ENCODE measurements at places on chromosomes 5 and 9. TPM values are rescaled to one million over a fixed set of nuclear protein-coding genes. Genes with fewer than 3 reads are reported as not detected.

TARS1 gene
- 172 TPM for total RNA-seq

DNA sequence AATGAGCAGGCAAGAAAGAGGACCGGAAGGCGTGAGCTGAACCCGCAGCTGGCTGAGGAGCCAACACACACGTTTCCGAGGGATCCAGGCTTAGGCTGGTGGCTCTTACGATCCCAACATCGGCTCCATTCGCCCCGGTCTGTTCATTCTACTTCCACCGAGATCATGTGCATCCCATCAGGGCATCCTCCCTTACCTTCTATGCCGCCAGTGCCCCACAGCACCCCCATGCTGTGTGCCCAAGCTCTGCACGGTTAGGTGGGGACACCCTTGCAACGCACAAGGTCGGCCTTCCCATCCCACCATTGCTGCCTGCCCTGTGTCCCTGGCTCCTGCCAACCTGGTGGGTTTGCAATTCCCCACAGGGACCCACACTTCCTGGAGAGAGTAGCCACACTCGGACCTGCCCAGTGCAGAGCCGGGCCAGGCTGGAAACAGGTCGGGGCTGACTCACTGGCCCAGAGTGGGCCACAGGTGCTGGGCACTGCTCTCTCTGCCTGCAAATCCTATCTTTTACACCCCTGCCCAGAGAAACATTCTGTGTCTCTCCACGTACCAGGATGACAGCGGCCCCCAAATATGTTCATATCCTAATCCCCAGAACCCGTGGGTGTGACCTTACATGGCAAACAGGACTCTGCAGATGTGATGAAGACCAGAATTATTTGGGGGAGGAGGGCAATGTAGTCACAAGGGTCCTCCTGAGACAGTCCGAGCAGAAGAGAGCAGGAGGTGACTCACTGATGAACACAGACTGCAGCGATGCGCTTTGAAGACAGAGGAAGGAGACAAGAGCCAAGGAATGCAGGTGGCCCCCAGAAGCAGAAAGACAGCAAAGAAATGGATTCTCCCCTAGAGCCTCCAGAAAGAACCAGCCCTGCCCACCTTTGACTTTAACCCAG is 182.2 kb downstream of the AUH start:
- DNase-seq = peak; percentile 61

DNA sequence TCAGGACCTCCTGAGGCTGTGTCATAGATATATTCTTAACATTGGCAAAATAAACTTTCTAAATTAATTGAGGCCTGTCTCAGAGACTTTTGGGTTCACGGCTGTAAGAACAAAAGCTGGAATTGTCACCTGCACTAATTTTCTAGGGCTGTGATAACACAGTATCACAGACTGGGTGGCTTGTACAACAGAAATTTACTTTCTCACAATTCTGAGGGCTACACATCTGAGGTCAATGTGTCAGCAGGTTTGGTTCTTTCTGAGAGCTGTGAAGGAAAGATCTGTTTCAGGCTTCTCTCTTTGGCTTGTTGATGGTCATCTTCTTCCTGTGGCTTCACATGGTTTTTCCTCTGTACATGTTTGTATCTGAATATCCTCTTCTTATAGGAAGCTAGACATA is 29.2 kb upstream of the NFIL3 start:
- no peak for DNase-seq

GRCh38 chr9:77988630-77989029 is 43.0 kb downstream of the GNAQ start:
- DNase-seq = no peak

DNA sequence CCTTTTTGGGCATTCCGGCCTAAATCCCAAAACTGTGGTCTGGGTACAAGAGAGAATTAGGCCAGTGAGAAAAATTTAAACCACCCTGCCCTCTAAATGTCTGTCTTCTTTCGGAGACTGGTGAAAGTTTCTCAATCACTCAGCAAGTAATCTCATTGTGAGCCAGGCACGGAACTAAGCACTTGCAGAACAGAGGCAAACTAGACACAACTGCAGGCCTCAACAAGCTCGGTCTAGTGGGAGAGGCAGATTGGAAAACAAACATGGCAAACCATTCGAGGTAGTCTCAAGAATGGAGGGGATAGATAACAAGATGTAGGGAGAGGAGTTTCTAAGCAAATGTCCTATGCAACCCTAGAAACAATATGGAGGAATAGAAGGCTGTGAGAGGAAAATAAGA is 8.9 kb upstream of the C5orf58 start:
- no peak for DNase-seq
